ENCODE measurements at places on chromosomes 16 and 17.

- DNase-seq, result no peak
Observed at GRCh38 chr16:47065766-47066688, 77.7 kb downstream of the NETO2 start.

DNA sequence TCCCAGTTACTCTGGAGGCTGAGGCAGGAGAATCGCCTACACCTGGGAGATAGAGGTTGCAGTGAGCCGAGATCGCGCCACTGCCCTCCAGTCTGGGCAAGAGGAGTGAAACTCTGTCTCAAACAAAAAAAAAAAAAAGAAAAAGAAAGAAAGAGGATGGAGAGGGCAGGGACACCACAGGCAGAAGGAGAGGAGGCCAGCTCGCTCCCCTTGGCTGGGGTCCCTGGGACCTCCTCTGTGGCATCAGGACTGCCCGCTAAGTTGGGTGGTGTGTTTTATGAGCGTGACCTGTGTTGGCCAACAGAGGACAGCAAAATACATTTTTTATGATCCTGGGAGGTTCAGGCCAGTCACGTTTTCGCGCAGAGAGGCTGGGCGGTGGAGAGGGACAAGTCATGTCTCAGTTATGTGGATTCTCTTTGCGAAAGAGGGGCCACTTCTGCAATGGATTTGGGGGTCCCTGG is 229.6 kb downstream of the MRTFB start:
- peak; percentile 45 for DNase-seq

GRCh38 chr17:5789528-5789927 is 205.2 kb upstream of the NLRP1 start:
- DNase-seq, result no peak

GRCh38 chr16:81778231-81778630 is 860 bp upstream of the PLCG2 start:
- no peak for DNase-seq

DNA sequence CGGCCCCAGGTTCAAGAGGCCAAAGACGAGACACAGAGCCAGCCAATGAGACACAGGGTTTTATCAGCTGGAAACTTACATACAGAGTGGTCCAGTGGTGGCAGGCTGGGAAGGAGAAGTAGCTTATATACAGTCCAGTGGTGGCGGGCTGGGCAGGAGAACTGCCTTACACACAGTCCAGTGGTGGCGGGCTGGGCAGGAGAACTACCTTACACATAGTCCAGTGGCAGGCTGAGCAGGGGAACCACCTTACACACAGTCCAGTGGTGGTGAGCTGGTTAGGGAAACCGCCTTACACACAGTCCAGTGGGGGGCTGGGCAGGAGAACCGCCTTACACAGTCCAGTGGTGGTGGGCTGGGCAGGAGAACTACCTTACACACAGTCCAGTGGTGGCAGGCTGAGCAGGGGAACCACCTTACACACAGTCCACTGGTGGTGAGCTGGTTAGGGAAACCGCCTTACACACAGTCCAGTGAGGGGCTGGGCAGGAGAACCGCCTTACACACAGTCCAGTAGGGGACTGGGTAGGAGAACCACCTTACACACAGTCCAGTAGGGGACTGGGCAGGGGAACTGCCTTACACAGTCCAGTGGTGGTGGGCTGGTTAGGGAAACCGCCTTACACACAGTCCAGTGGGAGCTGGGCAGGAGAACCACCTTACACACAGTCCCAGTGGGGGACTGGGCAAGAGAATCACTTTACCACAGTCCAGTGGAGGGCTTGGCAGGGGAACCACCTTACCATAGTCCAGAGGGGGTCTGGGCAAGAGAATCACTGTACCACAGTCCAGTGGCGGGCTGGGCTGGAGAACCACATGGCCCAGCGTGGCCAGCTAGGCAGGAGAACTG is 90.9 kb downstream of the GAS7 start:
- no peak for DNase-seq

- no peak for DNase-seq
Observed at GRCh38 chr16:53960050-53960812, 256.3 kb downstream of the FTO start.

- DNase-seq, result peak; percentile 62
Observed at GRCh38 chr16:2785101-2785991, 2.0 kb downstream of the PRSS33 start.

GRCh38 chr17:82305727-82306300 is 11.6 kb downstream of the CD7 start:
- DNase-seq, result no peak

DNA sequence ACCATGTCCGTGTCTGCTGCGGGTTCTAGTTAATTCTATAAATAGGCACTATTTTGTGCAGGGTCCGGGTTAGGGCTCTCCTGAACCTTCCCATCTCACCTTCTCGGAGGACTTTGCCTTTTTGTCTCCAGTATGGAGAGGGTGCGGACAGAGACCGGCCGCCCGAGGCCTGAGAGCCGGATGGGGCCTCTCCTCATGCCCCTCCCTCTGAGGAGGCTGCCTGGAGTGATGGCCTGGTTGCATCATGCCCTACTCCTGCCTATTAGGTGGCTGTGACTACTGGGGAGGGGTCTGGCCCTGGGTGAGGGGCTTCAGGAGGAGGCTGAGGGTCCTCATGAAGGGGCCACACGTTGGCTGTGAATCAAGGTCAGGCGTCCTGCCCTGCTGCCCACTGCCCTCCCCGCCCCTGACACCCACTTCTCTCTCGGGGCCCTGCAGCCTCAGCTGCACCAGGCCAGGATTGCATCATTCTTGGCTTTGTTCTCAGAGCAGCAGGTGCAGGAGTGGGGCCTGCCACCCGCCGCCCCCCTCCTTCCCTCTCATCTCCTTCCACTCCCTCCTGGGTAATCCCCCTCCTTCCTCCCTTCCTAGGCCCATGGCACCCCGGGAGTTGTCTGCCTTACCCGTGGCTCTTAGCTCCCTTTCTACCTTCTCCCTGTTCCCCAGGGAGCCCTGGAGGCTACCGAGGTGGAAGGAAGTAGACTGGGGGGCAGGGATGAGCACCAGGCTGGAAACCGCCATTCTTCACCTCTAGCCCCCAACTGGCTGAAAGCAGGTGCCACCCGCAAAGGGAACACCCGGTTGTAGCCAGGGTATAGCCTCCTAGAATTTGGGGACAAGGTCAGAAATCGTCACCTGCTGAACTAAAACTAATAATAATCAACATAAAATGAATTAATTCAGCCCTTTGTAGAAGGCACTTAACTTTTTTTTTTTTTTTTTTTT is 12.7 kb upstream of the ARHGAP23 start:
- DNase-seq, result peak; percentile 66

- DNase-seq, result no peak
Observed at GRCh38 chr16:70634861-70635260, 11.5 kb upstream of the IL34 start.

DNA sequence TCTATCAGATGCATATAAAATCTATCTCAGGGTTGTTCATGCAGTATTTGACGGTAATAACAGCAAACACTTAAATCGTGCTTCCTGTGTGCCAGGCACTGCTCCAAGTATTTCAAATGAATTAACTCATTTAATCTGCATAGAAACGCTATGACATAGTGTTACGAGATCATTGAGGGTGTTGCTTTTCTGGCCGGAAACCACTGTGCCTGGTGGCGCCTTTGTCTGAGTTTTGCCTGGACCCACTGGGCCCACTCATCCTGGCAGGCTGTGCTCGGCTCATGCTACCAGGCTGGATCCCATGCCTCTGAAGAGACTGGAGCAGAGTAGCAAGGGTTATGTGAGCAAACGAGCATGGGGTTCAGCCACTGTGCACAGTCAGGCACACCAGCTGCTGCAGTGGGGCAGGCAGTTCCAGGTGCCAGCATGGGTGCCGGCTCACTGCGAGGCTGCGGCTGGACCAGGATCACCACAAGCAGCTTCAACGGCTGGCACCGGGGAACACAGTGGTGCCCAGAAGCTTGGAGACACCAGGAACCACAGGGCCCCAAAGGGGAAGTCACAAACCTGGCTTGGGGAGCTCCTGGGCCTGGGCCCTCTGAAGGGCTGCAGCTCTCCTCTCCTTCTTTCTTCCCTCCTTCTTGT is 45.9 kb upstream of the CLEC19A start:
- DNase-seq, result no peak

DNA sequence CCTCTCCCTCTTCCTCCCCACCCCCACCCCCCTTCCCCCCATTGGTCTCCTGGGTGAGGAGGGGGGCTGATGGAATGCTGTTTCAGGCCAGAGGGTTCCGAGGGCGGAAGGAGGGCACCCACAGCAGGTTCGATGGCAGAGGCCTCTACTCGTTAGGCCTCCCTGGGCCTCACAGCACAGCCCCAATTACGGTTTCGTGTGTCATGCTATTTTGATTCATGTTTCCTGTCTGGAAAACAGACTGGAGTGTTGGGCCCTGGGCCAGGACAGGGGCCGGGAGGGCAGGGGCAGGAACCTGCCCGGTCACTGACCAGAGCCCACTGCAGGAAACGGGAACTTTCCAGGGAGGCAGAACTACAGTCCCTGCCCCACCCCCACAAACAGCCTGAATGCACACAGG is 138.2 kb downstream of the C16orf95 start:
- peak; percentile 62 for DNase-seq

GRCh38 chr16:21116148-21116693 is 34.4 kb downstream of the DNAH3 start:
- no peak for DNase-seq

DNA sequence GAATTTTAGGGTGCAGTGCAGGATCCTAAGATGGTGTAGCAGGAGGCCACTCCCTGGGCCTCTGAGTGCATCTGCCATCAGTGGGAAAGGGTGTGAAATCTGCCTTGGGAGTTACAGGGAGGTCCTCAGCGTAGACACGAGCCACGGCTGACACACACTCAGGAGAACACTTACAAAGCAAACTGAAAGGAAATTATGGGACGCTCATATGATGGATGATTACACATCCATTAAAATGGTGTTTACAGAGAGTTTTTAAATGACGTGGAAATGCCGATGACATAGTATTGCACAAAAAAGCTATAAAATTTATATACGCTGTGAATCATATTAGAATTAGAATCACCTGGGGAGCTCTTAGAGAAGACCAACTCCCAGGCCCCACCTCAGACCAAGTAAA is 175.2 kb downstream of the CCDC182 start:
- no peak for DNase-seq

GRCh38 chr17:64972611-64973010 is 53.3 kb upstream of the LRRC37A3 start:
- DNase-seq, result no peak

- DNase-seq, result no peak
Observed at GRCh38 chr16:64122177-64122576, 999.7 kb downstream of the CDH11 start.

DNA sequence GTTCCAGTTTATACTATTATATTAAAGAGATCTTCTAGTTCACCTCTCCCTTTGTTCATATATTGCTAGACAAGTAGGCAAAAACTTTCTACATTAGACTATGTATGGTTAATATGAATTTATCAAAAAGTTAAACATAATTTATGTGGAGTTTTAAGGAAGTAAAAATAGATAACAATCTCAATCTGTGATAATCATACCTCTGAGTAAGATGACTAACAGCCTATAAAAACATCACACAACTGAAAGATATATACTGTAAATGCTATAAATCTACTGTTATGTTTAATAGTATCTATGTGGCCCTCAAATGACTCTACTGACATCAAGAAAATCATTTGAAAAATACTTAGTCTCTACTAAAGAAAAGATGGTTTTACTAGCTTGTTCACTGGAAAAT is 37.1 kb downstream of the AP1G1 start:
- DNase-seq, result no peak

DNA sequence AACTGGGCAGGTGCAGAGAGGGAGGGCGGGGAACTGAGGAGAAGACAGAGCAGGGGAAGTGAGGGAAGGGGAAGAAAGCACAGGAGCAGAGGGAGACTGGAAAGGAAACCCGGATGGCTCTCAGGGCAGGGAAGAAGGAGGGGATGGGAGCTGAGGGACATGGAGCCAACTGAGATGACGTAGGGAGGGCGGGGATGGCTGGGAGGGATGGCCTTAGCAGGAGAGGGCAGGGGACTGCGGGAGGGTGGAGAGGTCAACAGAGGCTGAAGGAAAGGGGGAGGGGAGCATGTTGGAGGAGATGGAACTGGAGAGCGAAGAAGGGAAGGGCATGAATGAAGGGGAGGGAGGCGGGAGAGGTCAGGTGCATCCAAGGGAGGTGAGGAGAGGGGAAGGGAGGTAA is 81.9 kb downstream of the KCNJ12 start:
- DNase-seq, result peak; percentile 54

- peak; percentile 54 for DNase-seq
Observed at GRCh38 chr16:84514874-84515835, 10.7 kb upstream of the MEAK7 start.

GRCh38 chr16:54342966-54343365 is 56.4 kb upstream of the IRX3 start:
- DNase-seq, result no peak

- DNase-seq, result no peak
Observed at GRCh38 chr17:77753691-77754245, 204.7 kb upstream of the TNRC6C start.

DNA sequence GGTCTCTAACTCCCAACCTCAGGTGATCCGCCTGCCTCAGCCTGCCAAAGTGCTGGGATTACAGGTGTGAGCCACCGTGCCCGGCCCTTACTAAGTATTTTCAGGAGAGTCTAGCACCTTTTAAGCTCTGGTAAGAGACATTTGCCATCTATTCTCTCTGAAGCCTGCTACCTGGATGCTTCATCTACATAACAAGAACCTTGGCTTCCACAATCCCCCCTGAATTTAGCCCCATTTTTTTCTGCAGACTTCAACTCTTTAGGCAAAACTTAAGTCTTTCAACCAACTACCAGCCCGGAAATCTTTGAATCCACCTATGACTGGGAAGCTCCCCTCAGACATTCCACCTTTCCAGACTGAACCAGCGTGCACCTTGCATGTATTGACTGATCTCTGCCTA is 14.0 kb upstream of the UBE2I start:
- no peak for DNase-seq

DNA sequence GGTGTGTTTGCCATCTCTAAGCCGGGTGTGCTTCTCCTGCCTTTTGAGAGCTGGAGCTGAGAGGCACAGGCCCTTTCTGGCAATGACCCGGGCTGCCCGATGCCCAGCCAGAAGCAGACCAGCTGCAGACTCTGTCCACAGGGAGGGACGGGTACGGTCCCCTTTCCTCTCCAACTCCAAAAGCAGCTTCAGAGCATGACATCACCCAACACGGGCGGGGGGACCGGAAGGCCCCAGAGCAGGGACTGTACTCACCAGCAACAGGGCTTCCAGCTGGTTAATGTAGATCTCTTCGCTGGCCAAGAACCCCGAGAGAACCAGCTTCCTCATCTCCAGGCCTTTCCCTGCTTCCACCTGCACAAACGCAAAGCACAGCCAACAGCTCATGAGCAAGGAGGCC is 79.4 kb downstream of the ABR start:
- DNase-seq, result no peak

DNA sequence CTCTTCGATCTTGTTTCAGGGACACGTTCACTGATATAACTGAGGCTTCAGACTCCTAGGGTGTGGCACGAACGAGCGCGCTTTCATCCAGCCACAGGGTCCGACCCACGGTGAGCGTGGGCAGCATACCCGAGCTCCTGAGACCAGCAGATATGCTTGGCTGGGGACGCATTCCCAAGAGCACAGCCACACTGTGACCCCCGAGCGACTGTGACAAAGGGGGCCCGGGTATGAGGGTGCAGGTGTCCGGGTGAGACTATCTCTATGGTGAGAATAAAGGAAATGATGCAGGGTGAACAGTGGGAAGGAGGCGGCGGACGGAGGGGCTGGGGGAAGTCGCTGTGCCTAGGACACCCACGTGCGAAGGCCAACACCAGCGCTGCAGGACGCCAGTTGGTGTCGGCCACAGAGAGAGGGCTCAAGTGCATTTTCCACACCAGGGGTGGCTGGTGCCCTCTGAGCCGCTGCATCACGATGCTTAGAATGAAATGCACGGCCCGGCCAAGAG is 17.6 kb downstream of the RPH3AL start:
- no peak for DNase-seq

- DNase-seq, result no peak
Observed at GRCh38 chr16:89613231-89613953, at the start of gene DPEP1. Gene DPEP1, plus strand, starts transcription at chr16:89613642. Its CDS starts 16,769 bp downstream, at chr16:89630411.
